ENCODE measurements at places on chromosomes 7 and 10.

DNA sequence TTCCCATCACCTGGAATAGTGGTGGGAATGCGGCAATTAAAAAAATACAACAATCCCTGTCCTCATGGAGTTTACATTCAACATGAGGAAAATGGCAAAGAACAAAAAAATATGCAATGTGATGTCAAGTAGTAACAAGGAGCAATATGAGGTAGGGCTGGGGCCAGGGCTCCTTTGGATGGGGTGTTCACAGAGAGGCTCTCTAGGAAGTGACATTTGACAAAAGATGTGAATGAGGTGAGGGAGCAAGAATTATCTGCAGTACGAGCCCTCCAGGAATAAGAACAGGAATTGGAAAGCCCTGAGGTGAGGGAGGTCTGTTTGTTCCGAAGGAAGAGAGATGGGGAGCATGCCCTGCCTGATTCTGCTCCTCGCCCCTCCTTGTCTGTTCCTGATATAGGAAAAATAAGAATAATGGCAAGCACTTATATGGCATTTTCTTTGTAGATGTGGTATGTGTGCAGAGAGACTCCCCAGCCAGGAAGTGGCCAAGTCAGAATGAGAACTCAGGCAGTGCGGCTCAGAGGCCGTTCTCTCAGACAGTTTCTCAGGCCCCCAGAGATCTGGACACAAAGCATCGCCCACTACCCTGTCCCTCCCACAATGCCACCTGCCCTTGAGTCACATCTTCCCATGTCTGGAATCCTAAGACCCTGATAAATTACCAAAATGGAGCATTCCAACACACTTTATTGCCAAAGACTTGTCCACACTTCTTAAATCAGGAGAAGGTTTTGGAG lies 105.6 kb downstream of the APBB1IP start:
- no peak for DNase-seq

GRCh38 chr7:1197997-1198625 lies 34.6 kb upstream of the UNCX start:
- no peak for DNase-seq

DNA sequence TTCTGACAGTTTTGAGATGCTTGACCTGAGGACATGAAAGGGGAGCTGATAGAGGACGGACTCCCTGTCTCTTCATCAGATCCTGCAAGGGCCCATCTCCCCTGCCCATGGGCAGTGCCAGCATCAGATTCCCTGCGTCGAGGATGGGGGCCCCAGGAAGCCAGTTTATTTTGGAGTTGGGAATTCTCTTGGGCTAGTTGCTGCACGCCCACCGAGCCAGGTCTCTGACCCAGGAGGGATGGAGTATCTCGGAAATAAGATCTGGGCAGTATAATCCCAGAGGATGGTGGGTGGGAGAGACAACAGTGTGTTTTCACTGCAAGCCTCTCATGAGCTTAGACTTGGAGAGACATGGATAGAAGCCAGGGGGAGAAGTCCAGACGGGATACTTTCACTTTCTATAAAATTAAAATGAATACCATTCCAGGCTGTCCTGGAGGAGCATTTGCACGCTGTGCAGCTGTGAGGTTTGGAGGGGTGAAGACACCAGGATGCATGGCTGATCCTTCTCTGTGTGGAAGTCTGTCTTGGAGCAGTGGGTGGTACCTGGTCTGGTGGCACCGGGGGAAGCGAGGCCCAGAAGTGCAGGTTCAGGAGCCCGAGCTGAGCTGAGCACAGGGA lies 25.8 kb downstream of the DOCK1 start:
- peak; percentile 30 for DNase-seq

- DNase-seq = peak; percentile 46
Observed at GRCh38 chr7:28096713-28097112, 83.9 kb downstream of the JAZF1 start.

GRCh38 chr7:112546723-112547513 lies 66.1 kb downstream of the LSMEM1 start:
- no peak for DNase-seq
